ENCODE measurements at places on chromosomes 7 and 10. TPM values are rescaled to one million over a fixed set of nuclear protein-coding genes. Genes with fewer than 3 reads are reported as not detected.

DNA sequence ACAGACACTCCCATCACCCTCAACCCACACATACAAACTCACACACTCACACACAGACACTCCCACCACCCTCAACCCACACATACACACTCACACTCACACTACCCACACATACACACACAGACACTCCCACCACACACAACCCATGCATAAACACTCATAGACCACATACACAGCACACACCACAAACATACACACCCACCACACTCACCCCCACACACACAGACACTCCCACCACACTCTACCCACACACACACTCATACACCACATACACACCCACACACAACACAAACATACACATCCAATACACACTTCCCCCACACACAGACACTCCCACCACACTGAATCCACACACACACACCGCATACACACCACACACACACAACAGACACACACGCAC, 521.2 kb downstream of the TCERG1L start:
- no peak for DNase-seq

ZNF365 gene
- total RNA-seq, result 3.5 TPM

DNA sequence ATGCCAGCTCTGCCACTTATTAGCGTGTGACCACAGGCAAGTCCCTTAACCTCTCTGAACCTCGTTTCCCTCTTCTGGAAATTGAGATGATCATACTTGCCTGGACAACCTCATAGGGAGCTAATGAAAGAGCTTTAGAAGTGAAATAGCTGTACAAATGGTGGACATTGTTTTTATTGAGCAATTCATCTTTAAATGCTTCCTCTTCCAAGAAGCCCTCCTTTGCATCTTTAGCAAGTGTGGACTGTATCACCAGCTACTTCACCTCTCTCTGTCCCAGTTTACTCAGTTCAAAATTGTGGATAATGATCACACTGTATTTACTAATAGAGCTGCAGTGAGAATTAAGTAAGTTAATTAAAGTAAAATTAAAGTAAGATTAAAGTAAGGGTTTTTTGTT, 61.7 kb downstream of the CDH23 start:
- DNase-seq, result no peak

GRCh38 chr7:16693601-16694318, 47.8 kb downstream of the BZW2 start:
- no peak for DNase-seq

DNA sequence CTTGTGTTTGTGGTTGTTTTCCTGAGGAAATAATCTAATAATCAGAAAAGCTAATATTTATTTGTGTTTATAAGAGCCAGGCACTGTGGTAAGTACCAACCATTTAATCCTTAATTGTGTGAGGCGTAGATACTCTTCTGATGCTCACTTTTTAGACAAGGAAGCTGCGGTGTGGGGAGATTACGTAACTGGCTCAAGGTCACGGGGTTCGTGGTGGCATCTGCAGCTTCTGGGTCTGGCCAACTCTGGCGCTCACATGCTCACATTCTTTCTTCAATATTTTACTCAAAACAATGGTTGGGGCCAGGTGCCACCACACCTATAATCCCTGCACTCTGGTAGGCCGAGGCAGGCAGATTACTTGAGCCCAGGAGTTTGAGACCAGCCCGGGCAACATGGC, 77.6 kb downstream of the RALA start:
- no peak for DNase-seq

GRCh38 chr7:2812831-2813230, 31.3 kb downstream of the GNA12 start:
- DNase-seq, result no peak

DNA sequence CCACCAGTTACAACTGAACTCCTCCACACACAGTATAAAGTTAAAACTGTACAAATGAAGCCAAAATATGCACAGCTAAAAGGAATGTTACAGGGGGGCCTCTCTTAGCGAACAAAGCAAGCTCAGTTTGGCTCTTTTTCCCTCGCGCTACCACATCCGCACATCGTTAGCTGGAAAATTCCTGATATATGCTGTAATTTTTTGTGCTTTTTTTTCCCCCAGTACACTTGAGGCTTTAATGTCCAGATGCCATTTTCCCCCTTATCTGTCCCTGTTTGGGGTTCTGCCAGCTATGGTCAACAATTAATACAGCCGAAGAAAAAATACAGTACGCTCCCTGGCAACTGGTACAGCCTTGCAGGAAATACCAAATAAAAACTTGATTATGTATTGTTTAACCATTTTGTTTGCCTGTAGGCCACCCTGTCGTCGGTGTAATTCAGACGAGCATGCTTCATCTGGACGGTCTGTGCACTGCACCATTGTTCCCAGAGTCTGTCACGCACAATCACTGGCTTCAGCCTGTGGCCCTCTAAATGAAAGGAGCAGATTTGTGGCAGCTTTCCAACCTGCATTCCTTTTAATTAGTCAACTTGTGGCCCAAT, 108.1 kb upstream of the FAM133B start:
- DNase-seq, result peak; percentile 23

ZNF518A gene
- total RNA-seq, result 23.0 TPM

DNA sequence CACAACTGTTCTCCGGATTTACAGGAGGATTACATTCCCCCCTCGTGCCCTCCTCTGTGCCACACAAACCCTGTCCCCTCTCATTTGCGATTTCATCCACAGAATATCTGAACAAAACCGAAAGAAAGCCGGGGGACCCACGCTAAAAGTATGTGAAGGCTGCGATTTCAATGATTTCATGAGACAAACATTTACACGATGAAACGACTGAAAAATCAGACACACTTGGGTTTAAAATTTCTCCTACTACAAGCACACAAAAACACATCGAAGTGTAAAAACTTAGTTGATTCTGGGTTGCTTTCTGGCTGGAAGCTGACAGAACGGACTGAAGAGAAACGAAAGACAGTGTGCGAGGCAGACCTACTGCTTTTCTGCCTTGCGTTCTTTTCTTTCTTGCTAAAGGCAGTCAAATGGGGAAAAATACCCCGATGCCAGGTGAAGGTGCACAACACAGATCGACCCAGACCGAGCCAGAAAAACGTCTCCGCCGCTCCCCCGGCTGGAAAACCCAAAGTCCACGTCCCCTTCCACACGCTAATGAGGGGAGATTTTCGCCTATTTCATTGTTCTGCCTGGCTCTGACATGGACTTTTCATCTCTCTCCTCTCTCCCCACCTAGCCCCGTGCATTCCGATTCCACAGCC, 1.2 kb downstream of the HIPK2 start:
- peak; percentile 41 for DNase-seq

BICC1 gene
- 5.1 TPM for total RNA-seq

CPA4 gene
- not detected for total RNA-seq

GRCh38 chr7:26735976-26736600, 128.3 kb downstream of the SKAP2 start:
- DNase-seq, result no peak

PON1 gene
- total RNA-seq, result not detected

DNA sequence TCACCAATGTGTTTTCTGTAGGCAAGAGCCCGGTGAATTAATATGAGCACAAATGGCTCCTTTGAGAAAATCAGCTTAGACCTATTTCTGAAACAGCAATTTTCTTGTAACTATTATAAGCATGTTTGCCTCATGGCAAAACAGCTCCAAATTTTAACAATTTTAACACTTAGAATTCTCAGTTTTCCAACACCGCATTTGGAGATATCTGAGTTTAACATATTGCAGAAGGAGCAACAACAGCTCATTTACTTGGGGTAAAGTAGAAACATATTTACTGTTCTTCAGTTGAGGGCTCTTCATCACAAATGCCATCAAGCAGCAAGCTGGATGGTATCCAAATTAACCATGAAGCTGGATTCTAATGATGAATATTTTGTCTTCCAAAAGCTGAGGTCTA, 134.0 kb upstream of the SLC26A5 start:
- no peak for DNase-seq

- no peak for DNase-seq
Measured at GRCh38 chr10:68553138-68553537, 7.0 kb upstream of the TET1 start.

ABCB4 gene
- total RNA-seq, result 0.05 TPM

GNAT3 gene
- not detected for total RNA-seq

DNA sequence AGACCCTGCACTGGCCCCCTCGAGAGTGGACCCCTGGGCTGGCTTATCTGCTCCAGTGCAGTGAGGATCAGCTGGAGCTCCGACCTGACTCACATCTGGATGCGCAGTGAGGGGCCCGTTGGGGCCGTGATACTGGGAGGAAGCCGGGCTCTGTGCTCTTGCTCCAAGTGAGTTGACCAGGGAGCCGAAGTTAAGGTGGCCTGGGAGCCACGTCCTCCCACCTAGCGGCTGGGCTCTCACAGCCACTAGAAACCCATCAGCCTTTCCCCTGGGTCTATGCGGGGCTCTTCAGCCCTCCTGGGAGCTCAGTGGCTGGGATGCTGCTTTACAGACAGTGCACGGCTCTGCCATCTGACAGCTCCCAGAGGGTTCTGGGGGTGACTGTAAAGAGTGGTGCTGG, 9.1 kb downstream of the ALKBH4 start:
- no peak for DNase-seq

SORCS3 gene
- not detected for total RNA-seq

DHTKD1 gene
- 33.4 TPM for total RNA-seq

- DNase-seq, result no peak
Measured at GRCh38 chr10:61942604-61943461, 41.3 kb downstream of the ARID5B start.

- DNase-seq, result no peak
Measured at GRCh38 chr10:86450806-86451603, 70.6 kb downstream of the WAPL start.

All from prostate gland (tissue), 2 donors.